Activated CD4-positive, alpha-beta T cell treated with anti-CD3 and anti-CD28 coated beads for 48 hours (primary cell): ENCODE measurements at places on chromosomes 1 and 21.

- no peak for DNase-seq
Measured at GRCh38 chr1:199522338-199522737, 505.2 kb upstream of the NR5A2 start.

- DNase-seq, result no peak
Measured at GRCh38 chr1:24020025-24020424, 39.9 kb upstream of the SRSF10 start.

GRCh38 chr1:235745503-235746136 is 96.0 kb upstream of the GNG4 start:
- no peak for DNase-seq

GRCh38 chr1:8720347-8720746 is 97.1 kb downstream of the RERE start:
- no peak for DNase-seq

DNA sequence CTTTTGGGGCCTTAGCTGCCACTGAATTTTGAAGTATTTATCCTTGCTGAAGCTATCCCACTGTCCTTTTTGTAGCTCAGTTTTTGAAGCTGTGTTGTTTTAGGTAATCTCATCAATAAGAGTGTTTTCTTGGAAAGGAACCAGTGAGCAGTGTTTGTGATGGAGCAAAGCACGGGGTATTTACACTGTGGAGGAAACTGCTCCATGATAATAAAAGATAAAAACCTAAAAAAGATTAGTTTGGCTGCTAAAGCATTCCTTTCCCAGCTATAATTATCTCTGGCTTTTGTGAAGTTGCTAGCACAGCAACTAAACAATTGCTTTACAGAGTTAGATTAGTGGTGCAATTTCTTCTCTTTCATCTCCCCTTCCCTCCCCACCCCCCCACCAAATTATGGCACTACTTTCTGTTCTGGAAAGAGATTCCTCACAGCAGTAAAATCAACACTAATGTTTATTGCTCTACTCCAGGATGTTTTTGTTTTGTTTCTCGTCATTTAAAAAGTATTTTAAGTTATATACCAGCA is 21.5 kb downstream of the SRRM1 start:
- DNase-seq, result no peak

- DNase-seq, result no peak
Measured at GRCh38 chr1:79775402-79775801, 768.9 kb upstream of the ADGRL4 start.

DNA sequence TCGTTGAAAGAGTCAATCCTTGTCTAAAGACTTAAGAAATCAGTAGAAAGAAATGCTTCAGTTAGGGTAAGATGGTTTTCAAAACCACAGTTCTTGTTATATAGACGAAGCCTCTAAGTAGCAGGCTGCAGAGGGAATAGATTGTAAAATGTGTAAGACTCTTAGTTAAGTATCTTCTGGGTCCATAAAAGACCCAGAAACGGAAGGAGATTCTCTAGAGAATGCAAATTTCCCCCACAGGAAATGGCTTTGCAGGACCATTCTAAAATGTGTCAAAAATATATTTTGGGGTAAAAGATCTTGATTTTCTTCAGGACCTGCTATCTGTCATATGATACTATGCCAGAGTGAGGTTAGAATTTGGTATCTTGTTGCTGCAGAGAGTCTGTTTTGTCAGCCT is 13.4 kb downstream of the OR2T1 start:
- no peak for DNase-seq

DNA sequence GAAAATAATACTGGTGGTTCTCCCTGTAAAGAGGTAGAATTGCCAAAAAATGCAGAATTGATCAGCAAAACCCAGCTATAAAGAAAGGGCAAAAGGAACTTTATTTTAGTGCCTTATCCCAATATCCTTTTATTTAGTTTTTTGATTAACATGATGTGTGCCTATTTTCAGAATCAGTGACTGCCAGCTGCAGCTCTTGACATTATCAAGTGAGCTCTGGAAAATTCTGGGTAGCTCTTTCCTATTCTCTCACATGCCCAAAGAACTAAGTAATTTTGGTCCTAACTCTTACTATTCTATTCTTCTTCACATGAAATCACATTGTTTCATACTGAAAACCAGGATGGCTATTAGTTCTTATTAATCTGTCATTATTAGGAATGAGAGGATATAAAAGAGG is 22.1 kb downstream of the WNT2B start:
- no peak for DNase-seq

DNA sequence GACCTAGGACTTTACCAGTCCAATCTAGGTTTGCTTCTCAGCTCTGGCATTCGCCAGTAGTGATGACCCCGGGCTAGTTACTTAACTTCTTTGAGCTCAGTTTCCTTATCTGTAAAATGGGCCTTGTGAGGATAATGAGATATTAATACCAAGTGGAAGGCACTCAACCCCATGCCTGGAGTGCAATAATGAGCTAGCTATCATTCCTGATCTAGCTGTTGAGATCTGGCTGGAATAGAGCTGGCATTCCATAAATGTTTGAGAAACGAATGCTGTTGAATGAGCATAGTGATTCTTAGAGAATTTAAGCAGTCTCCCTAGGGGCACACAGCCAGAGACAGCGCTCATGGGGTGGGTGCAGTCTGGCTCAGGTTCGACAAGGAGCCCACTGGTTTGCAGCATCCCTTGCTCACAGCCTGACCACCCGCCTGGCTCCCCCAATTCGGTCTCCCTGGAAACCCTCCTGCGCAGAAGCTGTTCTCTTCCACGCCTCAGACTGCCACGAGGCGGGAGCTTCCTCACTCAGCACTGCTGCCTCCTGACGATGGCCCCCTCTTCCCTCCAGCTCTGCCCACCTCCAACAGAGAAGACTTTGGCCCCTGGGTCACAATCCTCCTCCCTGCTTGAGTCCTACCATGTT is 32.5 kb downstream of the DHCR24 start:
- DNase-seq, result no peak

DNA sequence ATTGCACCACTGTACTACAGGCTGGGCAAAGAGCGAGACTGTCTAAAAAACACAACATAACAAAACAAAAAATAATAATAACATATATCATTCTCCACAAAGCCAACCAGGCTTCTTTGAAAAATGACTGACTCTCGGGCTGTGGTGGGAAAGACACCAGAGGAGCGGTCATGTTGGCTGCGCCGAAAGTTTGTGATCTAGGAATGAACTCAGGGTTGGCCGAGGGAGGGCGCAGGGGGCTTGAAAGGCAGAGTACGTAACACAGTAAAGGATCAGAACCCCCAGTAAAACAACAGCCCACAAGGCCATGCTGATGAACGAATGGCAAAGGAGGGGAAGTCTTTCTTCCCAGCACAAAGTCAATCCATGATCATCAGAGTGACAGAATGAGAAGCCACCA is 4.7 kb downstream of the SLC35E2B start:
- DNase-seq, result no peak

GRCh38 chr1:210369425-210369824 is 40.7 kb downstream of the HHAT start:
- no peak for DNase-seq

DNA sequence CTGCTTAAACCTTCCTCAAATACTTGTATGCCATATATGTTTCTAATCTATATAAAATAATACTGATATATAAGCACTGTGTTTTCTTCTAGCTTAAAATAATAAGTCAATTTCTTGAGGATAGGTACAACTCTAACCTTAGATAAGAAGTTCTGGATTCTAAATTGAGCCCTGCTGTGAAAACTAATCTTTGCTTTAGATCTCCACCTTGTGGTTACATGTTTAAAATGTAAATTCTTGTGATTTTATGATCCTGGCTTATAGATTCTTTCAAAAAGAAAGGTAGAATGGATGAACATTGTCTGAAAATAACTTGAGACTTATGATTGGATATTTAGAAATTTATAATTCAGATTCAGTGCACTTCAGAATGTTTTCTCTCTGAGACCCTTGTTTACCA is 38.9 kb upstream of the HMCN1 start:
- DNase-seq, result no peak
